GM12878 (cell line): ENCODE measurements at places on chromosomes 6 and 20. TPM values are rescaled to one million over a fixed set of nuclear protein-coding genes. Genes with fewer than 3 reads are reported as not detected.

- H3K36me3 ChIP-seq: no peaks in the 10 kb centered on the region
- no peak overlapping the region for H3K4me3 ChIP-seq
- no peaks in the 10 kb centered on the region for H3K27me3 ChIP-seq
- H3K4me1 ChIP-seq: no peaks in the 10 kb centered on the region
- no peak overlapping the region for H3K27ac ChIP-seq
These were observed 920.2 kb downstream of the GRIK2 start for GRCh38 chr6:102313699-102314098.

DNA sequence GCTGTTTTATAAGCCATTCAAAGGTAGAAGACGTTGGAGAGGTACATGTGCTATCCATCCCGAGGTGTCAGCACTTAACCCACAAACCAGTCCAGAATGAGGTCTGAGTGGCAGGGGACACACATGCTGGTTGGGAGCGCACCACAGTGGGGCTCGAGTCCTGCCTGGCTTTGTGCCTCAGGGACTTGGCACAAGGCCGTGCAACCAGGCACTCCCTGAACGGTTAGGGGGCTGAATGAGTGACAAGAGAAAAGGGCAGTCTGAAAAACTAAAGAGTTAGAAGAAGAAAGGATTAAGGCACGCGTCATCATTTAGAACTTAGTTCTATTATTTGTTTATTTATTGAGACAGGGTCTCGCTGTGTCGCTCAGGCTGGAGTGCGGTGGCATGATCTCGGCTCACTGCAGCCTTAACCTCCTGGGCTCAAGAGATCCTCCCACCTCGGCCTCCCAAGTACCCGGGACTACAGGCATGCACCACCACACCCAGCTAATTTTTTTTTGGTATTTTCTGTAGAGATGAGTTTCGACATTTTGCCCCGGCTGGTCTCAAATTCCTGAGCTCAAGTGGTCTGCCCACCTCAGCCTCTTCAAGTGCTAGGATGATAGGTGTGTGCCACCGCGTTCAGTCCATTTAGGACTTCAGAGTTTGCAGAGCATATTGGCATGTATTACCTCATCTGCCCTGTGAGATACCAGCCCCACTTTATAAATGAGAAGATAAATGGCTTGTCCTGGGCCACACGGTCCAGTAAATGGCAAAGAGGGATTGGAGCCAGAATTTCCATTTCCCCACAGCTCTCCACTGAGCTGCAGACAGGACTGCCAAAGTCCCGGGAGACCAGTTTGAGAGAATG lies 47.4 kb upstream of the IRF4 start:
- no peaks in the 10 kb centered on the region for H3K27me3 ChIP-seq
- peaks cover 87% of the 10 kb centered on the region for H3K4me1 ChIP-seq
- DNase-seq: no peak
- H3K27ac ChIP-seq: no peak overlapping the region
- peaks cover 29% of the 10 kb centered on the region for H3K36me3 ChIP-seq

DNA sequence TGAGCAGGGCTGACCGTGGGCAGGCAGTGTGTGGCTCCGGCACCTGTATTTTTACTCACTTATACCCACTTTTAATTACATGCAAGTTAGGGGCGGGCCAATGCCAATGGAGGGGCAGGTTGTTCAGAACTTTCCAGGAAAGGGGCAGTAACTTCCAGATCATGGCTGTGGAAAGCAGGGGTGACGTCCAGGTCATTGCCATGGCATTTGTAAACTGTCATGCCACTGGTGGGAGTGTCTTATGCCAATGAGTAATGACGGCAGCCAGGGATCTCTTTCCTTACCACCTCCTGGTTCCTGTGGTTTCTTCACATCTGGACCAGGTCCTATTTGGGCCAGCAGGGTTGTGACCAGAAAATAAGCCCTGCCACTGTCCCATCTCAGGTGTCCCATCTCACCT lies 258.7 kb downstream of the THBS2 start:
- no peak for DNase-seq
- H3K27ac ChIP-seq: no peak overlapping the region
- no peaks in the 10 kb centered on the region for H3K4me1 ChIP-seq
- no peaks in the 10 kb centered on the region for H3K36me3 ChIP-seq
- H3K27me3 ChIP-seq: no peaks in the 10 kb centered on the region
- no peak overlapping the region for H3K4me3 ChIP-seq

DNA sequence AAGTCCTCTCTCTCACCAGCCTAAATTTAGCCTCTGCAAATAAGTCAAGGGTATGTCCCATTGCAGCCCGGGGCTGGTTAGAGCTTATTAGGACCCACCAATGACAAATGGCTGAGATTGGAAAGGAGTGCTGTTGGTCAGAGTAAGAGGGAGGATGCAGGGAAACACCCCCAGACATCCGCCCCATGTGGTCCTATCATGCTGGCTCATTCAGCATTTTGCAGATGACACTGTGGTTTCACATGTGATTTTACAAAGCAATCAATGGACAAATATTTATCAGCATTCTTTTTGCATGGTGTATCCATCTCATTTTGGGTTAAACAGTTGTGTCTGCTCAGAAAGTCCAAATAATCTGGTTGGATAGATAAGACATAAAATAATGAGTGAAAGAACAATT lies 152.2 kb upstream of the EXOC2 start:
- no peaks in the 10 kb centered on the region; the same call in 1 of the 2 replicates for H3K27me3 ChIP-seq
- no peak overlapping the region for H3K27ac ChIP-seq
- H3K4me1 ChIP-seq: no peaks in the 10 kb centered on the region
- no peak overlapping the region for H3K4me3 ChIP-seq
- DNase-seq: no peak
- no peaks in the 10 kb centered on the region for H3K36me3 ChIP-seq

GRCh38 chr20:54044156-54044555 lies 26.2 kb downstream of the BCAS1 start:
- no peaks in the 10 kb centered on the region for H3K36me3 ChIP-seq
- no peak overlapping the region for H3K4me3 ChIP-seq
- no peak for DNase-seq
- H3K27ac ChIP-seq: no peak overlapping the region; the same call in 1 of the 2 replicates
- H3K4me1 ChIP-seq: peaks cover 13% of the 10 kb centered on the region

DNA sequence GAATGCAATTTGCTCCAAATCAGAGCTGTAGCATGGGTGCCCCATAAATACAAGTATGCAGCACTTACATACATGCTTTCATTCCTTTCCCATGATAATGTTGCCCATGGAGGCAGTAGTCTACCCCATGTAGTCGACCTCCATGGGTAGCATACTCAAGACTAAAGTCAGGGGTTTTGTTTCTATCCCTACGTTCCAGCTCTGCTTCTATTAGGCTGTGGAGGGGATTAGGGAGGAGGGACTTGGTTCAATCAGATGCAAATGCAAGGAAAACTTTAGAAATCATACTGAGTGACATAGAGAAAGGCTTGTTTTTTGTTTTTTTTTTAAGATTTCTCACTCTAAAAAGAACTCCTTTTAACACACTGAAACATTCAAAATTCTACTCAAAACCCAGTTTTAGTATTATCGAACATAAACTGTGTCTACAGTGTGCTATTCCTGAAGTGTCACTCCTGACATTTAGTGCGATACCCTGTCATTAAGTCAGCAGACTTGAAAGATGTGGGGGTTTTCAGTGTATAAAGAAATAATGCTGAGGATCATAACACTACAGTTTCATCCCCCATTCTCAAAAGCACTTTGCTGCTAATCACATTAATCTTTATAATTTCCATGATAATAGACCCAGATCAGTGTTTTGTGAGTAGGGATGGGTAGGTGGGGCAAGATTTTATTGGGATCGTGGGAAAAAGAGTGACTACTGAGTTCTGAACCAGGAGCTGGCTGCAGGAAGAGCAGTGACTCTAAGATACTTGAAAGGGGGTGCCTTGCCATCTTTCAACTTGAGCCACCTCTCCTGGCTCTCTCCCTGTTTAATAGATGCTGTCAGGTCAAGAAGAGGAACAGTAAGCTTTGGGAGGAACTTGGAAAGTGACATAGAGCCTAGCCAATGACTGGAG lies 40.4 kb upstream of the SCML4 start:
- DNase-seq: no peak
- H3K27me3 ChIP-seq: no peaks in the 10 kb centered on the region
- no peak overlapping the region for H3K27ac ChIP-seq
- no peaks in the 10 kb centered on the region; the same call in 1 of the 2 replicates for H3K36me3 ChIP-seq

DNA sequence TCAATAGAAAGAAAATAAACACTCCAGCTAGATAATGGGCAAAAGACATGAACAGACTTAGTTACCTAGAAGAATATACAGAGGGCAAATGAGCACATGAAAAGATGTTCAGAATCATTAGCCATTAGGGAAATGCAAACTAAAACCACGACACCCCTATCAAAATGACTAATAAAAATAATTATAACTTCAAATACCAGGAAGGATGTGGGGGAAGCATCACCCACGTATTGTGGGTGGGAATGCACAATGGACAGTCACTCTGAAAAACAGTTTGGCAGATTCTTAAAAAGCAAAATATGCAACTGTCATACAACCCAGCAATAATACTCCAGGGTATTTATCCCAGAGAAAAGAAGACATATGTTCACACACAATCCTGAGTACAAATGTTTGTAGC lies 92.6 kb downstream of the DLL1 start:
- no peaks in the 10 kb centered on the region for H3K4me1 ChIP-seq
- DNase-seq: no peak
- no peak overlapping the region for H3K27ac ChIP-seq
- no peak overlapping the region for H3K4me3 ChIP-seq
- H3K27me3 ChIP-seq: no peaks in the 10 kb centered on the region
- no peaks in the 10 kb centered on the region for H3K36me3 ChIP-seq

- H3K4me1 ChIP-seq: no peaks in the 10 kb centered on the region
- H3K27me3 ChIP-seq: no peaks in the 10 kb centered on the region
- H3K36me3 ChIP-seq: no peaks in the 10 kb centered on the region
- no peak overlapping the region for H3K27ac ChIP-seq
- no peak for DNase-seq
These were observed 42.0 kb downstream of the IRAK1BP1 start for GRCh38 chr6:78909391-78909790.

- no peaks in the 10 kb centered on the region for H3K4me1 ChIP-seq
- H3K27ac ChIP-seq: no peak overlapping the region
- H3K27me3 ChIP-seq: no peaks in the 10 kb centered on the region; the same call in 1 of the 2 replicates
- DNase-seq: no peak
These were observed 14.2 kb downstream of the NHSL1 start for GRCh38 chr6:138485005-138485545.

DNA sequence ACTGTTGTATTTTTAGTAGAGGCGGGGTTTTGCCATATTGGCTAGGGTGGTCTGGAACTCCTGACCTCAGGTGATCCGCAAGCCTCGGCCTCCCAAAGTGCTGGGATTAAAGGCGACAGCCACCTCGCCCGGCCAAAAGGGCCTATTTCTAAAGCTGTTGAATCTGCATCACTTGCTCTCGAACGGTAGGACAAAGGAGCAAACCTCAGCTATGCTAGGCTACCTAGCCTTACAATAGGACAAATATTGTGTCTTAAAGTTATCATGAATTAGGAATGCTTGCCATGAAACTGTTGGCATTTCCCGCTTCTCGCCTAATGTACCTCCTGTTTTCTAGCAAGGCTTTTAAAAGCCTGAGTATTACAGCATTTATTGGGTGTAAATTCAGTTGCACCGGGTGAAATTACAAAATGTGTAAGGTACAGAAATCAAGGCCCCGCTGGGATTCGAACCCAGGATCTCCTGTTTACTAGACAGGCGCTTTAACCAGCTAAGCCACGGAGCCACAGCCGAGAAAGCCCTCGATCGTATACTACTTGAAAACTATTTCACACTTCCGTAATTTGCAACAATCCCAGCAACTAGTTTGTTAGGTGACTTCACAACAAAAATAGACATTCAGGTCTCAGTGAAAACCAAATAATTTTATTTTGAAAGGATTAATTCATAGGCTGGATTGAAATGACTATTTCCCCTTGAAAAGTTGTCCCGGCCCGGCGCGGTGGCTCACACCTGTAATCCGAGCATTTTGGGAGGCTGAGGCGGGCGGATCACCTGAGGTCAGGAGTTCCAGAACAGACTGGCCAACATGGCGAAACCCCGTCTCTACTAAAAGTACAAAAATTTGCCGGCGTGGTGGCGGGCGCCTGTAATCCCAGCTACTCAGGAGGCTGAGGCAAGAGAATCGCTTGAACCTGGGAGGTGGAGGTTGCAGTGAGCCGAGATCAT lies 211.6 kb upstream of the ZNF184 start:
- H3K4me1 ChIP-seq: peaks cover 14% of the 10 kb centered on the region
- H3K27me3 ChIP-seq: no peaks in the 10 kb centered on the region
- no peak overlapping the region for H3K27ac ChIP-seq

The PRPH2 gene
- polyA plus RNA-seq: not detected in 2 replicates

The VSX1 gene
- polyA plus RNA-seq: not detected in 2 replicates

The TRAPPC3L gene
- not detected in 2 replicates for polyA plus RNA-seq

The SNTA1 gene
- polyA plus RNA-seq: 3.4 and 3.7 TPM in 2 replicates

The IDH3B gene
- 159 and 167 TPM in 2 replicates for polyA plus RNA-seq
